ENCODE measurements at places on chromosomes 7 and 10. TPM values are rescaled to one million over a fixed set of nuclear protein-coding genes. Genes with fewer than 3 reads are reported as not detected.

DNA sequence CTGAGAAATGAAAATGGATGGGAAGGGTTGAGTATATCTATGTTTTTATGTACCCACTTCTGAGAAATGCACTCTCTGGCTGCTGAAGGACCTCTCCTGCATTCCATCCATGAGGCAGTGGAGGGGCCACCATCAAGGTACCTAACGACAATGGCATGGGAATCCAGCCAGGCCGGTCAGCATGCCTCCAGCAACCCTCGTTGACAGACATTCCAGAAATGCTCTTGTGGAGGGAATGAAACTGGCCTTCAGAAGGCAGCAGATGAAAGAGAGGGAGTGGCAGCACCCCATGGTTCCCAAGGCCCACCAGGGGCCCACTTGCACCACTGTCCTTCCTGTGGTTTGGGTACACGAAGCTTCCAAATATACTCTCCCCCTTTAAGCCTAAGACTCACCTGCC, 269.0 kb downstream of the ARHGAP12 start:
- no peak for DNase-seq

DNA sequence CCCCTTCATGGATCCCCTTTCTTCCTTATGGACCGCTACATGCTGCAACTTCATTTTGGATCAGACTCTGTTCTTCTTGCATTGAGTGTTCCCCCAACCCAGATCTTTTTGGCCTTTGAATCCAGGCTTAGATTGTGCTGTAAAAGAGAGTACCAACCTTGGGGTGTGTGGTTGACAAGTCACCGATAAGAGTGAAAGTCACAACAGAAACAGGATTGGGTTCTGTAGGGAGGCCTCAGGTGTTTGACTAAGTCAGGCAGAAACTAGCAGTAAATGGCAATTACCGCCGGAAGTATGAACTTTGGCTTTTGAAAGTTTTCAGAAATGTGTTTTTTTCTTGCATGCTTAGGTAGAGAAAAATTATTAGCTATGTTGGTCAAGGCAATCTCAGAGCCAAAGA, 89.3 kb downstream of the TMEM106B start:
- DNase-seq = no peak

GRCh38 chr7:128385988-128386925, 23.5 kb downstream of the IMPDH1 start:
- no peak for DNase-seq

- no peak for DNase-seq
Measured at GRCh38 chr7:112255388-112255720, 48.9 kb downstream of the ZNF277 start.

The TFAM gene
- 13.3 TPM for total RNA-seq

GRCh38 chr7:77484785-77485184, 52.3 kb upstream of the PTPN12 start:
- DNase-seq = no peak

DNA sequence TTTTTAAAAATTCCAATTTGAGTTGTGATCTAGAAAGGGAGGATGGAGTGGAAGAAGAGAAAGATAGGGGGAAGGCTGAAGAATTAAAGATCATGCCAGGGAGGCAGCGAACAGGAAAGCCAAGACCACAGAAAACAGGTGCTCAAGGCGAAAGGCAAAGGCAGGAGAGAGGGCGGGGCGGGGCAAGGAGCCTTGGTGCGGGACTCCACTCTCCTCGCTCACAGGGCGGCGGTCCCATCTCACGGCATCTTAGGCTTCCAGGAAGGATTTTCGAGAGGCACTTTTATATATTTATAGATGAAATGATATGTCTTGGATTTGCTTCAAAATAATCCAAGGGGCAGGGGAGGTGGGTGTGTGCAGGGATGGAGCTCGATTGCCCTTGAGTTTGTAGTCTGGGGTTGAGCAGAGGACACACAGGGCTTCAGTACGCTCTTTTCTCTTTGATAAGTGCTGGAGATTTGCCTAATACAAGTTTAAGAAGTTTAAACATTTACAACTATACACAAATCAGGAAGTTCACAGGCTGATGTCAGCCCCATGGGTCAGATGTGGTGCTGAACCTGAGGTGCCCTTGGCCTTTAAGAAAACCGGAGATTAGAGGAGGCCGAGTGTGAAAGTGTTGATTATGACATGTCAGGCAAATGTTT, 161.1 kb downstream of the PRKAG2 start:
- no peak for DNase-seq

The GPR22 gene
- total RNA-seq = 0.98 TPM

The STRA8 gene
- total RNA-seq = not detected

DNA sequence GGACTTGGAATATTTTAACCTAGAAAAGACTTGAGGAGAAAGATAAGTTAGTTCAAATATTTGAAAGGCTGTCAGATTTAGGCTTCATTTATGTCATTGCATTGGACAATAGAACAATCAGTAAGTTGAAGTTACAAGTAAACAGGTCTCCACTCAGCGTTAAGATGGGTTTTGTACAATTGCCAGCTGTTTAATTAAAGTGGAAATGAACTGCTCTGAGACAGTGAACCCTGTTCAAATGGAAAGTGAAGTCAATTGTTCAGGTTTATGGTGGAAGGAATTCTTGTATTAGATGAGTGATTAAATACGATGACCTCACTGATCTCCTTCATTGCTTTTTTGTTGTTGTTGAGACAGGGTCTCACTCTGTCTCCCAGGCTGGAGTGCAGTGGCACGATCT, 151.7 kb downstream of the PLXDC2 start:
- DNase-seq = no peak

The LIPF gene
- not detected for total RNA-seq

DNA sequence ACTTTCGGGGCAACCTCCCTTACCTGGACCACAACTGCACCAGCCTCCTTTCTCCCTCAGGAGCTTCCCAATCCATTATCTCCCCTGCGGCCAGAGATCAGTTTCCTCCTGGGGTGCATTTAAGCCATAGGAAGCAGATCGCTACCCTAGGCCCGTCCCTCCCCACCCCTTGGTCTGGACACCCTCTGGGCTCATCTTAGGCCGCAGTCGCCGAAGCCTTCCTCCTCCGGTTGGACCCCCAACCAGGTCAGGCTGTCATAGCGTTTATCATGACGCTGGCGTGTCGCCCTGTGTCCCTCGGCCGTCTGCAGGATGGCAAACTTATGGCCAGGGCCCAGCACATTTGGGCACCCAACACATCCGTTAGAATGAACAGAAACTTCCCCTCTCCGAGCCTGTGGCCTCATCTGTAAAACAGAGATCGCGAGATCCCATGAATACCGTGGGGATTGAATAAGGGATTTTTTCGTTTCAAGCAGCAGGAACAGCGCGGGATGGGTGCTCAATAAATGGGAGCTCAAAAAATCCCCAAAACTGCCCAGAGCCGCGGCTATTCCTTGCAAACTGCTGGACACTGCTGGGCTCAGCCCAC, 669 bp upstream of the AP5Z1 start:
- no peak for DNase-seq

DNA sequence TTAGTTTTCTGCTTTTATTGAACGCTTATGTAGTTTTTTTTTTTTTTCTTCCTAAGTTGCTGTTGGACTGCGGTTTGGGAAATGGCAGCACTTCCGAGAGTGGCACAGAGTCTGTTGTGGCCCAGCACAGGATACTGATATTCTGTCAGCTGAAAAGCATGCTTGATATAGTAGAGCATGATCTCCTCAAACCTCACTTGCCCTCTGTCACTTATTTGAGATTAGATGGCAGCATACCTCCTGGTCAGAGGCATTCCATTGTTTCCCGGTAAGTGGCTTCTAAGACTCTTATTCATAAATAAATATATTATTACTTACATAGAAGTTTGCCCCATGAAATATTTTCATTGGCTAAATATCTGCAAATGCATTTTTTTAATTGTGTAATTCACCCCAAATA, 101.1 kb downstream of the BTAF1 start:
- no peak for DNase-seq

DNA sequence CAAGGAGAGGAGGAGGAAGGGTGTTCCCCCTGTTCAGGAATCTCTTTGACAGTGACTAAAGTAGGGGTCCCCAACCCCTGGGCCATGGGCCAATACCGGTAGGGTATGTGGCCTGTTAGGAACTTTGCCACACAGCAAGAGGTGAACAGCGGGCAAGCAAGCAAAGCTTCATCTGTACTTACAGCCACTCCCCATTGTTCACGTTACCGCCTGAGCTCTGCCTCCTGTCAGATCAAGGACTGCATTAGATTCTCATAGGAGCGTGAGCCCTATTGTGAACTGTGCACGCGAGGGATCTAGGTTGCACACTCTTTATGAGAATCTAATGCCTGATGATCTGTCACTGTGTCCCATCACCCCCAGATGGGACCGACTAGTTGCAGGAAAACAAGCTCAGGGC, 201.6 kb downstream of the CAMK1D start:
- no peak for DNase-seq

GRCh38 chr7:17434191-17434590, 135.7 kb downstream of the AHR start:
- DNase-seq = no peak

- no peak for DNase-seq
Measured at GRCh38 chr10:129509835-129510234, 42.8 kb downstream of the MGMT start.

- DNase-seq = no peak
Measured at GRCh38 chr7:92246360-92247101, 757 bp downstream of the ANKIB1 start.

The FASTK gene
- total RNA-seq = 60.2 TPM

DNA sequence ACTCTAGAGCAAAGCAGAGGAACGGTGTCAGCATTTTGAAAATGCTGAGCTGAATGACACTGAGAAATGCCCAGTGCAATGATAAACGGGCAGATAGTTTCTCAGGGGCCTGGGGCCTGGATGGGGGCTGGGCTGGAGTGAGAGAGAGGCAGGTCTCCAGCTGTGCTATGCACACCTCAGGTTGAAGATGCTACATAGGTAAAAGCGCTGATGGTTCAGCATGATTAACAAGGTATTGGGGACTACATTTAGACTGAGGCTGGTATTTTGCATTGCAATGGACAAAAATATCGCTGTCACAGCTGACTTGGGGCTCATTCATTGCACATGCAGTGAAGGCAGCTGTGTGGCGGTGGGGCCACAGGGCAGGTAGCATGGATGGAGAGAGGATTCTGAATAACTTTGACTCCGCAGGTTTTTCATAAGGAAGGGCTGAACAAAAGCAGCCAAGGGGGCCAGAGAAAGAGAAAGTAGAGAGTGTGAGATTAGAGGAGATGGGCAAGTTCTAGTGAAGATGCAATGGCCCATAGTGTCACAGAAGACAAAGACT, 290.8 kb upstream of the ZNF32 start:
- peak; percentile 54 for DNase-seq

DNA sequence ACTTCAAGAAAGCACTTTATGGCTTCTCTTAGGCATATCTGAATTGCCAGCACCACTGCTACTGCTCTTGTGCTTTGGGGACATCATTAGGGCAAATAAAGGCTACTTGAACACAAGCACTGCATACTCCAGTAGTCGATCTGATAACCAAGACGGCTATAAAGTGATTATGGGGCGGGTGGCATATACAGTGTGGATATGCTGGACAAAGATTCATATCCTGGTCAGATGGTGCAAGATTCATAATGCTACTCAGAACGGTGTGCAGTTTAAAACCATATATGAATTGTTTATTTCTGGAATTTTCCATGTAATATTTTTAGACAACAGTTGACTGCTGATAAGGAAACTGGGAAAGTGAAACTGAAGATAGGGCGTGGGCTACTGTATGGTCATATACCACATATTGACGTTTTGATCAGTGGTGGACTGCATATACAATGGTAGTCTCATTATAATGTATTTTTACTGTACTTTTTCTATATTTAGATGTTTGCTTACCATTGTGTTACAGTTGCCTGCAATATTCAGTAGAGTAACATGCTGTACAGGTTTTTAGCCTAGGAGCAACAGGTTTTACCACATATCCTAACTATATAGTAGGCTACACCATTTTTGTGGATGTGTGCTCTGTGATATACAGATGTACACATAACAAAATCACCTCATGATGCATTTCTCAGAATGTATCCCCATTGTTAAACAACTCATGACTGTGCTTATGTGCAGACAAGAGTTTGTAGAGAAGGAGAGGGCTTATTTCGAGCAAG, 15.2 kb downstream of the ANLN start:
- DNase-seq = no peak

GRCh38 chr7:1259621-1260243, 27.1 kb downstream of the UNCX start:
- no peak for DNase-seq

- no peak for DNase-seq
Measured at GRCh38 chr7:71972534-71972933, 439.6 kb downstream of the CALN1 start.

- no peak for DNase-seq
Measured at GRCh38 chr7:121369462-121369861, 26.6 kb downstream of the FAM3C start.

The GHRHR gene
- total RNA-seq = not detected

GRCh38 chr7:29146057-29146706, at the start of gene CPVL:
Gene CPVL (minus strand): TSS chr7:29146537. CDS start chr7:29121061, 25,476 bp downstream.
- no peak for DNase-seq

- DNase-seq = no peak
Measured at GRCh38 chr10:59517996-59518395, 155.6 kb upstream of the FAM13C start.

The ACHE gene
- 9.3 TPM for total RNA-seq

DNA sequence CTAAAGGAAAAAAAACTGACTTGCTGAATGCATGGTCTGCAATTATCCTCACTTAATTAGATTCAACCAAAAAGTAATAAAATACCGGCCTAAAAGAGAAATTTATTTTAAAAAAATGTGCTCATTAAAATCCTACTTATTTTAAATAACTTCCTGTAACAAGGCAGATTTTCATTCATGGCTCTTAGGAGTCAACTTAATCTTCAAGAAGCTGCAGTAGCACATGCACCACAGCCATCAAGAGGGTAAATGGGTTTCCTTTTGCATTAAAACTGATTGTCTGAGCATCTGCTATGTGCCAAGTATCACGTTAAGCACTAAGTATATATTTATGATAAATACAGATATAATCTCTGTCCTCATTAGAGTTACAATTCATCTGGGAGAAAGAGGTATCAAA, 69.9 kb downstream of the SNX13 start:
- no peak for DNase-seq

GRCh38 chr7:37052705-37053104, 328.4 kb upstream of the AOAH start:
- no peak for DNase-seq

GRCh38 chr10:110426294-110427181, 71.2 kb upstream of the DUSP5 start:
- no peak for DNase-seq

The HPSE2 gene
- total RNA-seq = 10.6 TPM

DNA sequence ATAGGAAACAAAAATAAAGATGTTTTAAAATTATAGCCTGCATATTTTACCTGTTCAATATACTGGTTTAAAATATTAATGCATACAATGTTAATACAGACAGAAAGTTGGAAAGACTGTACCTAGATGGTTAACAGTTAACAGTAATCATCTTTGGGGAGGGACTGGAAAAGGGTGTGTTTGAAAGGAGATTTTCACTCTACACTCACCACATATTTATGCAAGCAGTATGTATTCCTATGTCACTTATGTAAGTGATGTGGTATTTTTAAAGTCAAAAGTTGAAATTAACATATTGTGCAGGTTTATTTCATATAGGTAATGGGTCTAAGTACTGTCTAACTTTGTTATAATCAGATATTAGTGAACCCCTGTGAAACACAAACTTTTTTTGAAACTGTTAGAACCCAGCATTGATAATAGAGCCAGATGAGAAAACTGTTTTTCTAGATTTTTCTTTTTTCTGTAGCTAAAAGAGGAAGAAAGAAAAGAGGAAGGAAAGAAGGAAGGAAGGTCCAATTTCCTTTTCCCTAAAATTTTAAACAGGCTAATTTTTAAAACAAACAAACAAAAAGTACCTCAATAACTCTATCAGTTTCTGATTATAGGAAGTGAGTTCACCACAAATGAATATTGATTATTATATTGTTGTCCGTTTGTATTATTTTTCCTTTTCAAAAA, 9.0 kb upstream of the STARD3NL start:
- no peak for DNase-seq

Measured in vagina (tissue), 2 donors.